Fibroblast of skin of back (primary cell): ENCODE measurements at places on chromosomes 6 and 20.

DNA sequence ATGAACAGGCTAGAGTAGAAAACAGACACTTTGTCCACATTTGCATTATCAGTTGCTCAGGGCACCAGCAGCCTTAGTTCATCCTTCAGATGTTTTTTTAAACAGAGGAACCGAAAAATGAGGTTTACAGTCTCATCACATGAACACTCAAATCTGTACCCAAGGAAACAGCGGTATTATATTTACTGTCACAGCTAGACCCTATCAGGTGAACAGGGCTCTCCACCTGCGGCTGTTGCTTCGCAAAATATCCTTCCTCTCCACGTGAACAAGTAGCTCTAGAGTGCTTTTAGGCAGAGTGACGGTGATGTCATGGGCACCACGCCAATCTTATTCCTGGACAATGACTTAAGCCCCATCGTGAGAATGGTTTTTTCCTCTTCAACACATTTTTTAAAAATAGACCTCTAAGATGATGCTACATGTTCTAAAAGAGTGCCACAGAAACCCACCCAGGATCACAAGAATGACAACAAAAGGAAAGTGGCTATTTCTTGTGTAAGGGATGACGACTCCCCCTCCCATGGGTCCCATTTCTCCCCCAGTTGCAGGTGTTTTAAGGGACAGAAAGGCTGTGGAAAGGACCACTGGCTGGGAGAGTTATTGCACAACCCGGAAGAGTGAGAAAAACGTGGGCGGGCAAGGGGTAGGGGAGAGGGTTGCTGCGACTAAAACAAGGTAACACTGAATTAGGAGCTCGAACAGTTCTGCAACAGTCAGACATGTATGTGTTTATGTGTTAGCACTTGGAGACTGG, 77.7 kb downstream of the EFHC1 start:
- peak; percentile 42 for DNase-seq

GRCh38 chr6:257774-258173, 34.5 kb upstream of the DUSP22 start:
- no peak for DNase-seq

DNA sequence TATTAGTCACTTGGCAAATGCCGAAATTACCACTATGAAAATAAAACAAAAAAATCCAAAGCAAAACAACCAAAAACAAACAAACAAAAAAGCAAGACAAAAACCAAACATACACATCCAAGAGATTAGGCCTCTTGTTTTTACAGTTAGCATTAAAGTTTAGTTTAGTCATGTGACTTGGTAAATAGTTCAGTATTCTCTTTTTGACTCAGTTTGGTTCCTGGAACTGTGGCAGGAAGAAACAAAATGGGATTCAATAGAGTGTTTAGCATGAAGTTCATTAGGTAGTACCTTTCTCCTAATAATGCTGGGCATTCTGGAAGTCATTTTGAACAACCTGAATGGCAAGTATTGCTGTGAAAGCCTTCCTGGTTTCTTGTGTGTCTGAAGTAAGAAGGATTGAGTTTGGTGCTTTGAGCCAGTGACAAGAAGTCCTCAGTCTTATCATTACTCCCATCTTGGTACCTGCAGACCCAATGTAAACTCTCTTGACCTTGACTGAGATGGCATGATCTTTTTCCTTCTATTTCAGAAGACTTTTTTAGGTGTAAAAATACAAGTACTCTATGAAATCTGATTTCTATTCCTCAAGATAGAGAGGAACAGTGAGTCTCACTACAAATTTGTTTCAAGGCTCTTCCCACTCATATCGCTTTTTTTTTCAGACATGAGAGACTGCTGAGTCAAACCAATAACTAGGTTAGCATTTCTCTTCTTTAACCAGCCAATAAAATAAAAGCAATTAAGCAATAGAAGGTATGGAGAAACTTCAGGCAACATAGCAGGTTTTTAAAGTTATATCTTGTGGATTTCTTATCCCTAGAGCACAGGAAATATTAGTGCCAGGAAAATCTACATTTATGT, 223.6 kb upstream of the PREP start:
- DNase-seq = no peak

DNA sequence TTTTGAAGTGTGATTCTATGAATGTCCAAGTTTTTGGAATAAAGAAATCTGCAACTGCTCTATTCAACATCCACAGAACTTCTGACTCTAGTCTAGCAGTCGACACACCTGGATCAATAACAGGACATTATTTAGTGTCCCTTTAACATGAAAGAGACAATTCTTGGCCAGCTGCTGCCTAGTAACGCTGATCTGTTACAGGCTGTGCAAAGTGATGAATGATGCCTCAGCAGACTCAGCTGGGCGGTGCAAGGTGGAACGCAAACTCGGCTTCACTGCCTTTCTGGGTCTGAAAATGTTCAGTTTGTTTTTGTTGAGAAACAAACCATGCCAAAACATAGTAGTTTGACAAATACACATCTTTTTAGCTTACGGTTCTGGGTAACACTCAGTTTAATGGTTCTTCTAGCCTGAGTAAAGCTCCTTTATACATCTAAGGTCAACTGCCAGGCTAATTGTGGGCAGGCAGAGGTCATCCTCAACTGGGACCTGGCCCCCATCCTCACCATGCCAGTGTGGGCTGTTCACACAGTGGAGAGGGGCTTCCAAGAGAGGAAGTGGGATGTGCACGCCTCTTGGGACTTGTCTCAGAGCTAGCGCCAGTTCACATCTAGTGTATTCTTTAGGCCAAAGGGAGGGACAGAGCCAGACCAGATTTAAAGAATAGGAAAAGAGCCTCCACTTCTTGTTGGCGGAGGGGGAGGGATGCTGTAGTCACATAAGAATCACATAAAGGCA, 879.7 kb downstream of the QKI start:
- DNase-seq = no peak

- DNase-seq = peak; percentile 73
Observed at GRCh38 chr6:21885532-21886114, 292.1 kb downstream of the SOX4 start.

- DNase-seq = peak; percentile 33
Observed at GRCh38 chr6:111987295-111987694, 66.6 kb upstream of the CCN6 start.

GRCh38 chr6:57432919-57433684, 115.7 kb downstream of the PRIM2 start:
- peak; percentile 25 for DNase-seq

GRCh38 chr20:5491455-5491854, 174.7 kb upstream of the PROKR2 start:
- no peak for DNase-seq

GRCh38 chr6:88165844-88166492, at the start of gene CNR1:
CNR1 (minus strand) TSS chr6:88166347; CDS start chr6:88145274, 21,073 bp downstream.
- peak; percentile 32 for DNase-seq

DNA sequence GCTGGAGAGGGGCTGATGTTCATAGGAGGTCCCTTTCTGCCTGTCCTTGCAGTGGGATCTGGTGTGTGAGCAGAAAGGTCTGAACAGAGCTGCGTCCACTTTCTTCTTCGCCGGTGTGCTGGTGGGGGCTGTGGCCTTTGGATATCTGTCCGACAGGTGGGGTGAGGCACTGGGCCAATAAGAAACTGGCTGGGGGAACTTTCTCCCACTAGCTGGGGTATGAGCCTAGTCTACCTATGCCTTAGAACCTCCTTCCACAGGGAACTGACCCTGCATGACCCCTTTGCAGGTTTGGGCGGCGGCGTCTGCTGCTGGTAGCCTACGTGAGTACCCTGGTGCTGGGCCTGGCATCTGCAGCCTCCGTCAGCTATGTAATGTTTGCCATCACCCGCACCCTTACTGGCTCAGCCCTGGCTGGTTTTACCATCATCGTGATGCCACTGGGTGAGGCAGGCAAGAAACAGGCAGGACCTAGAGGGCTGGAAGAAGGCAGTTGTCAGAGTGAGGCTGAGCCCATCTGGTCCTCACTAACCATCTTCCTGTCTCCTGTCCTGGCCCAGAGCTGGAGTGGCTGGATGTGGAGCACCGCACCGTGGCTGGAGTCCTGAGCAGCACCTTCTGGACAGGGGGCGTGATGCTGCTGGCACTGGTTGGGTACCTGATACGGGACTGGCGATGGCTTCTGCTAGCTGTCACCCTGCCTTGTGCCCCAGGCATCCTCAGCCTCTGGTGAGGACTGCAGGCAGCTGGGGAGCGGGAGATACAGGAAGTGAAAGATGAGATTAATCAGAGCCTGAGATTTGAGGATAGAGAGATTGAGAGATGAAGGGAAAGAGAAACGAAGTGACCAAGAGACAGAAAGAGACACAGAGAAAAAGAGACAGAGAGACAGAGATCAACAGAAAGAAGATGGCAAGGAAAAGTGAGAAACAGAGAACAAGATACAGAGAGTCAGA, 1.6 kb downstream of the SLC22A7 start:
- DNase-seq = no peak

DNA sequence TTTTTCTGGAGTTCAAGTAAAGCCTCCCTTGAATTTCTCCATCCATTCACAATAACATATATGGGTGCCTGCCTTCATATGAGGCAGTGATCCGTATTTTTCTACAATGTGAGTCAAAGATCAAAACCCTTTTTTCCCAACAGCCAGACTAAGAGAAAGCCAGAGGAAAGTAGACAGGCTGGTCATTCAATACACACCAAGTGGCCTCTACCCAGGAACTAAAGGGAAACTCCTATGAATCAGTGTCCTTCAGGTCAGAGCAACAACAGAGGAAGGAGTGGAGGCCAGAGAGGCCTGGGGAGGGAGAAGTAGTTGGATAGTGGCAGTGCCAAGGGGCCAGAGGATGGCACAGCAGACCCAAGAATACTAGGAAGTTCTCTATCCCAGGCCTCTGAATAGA, 23.8 kb downstream of the SIM1 start:
- DNase-seq = no peak

- peak; percentile 99 for DNase-seq
Observed at GRCh38 chr20:47464380-47465101, 37.1 kb upstream of the NCOA3 start.

DNA sequence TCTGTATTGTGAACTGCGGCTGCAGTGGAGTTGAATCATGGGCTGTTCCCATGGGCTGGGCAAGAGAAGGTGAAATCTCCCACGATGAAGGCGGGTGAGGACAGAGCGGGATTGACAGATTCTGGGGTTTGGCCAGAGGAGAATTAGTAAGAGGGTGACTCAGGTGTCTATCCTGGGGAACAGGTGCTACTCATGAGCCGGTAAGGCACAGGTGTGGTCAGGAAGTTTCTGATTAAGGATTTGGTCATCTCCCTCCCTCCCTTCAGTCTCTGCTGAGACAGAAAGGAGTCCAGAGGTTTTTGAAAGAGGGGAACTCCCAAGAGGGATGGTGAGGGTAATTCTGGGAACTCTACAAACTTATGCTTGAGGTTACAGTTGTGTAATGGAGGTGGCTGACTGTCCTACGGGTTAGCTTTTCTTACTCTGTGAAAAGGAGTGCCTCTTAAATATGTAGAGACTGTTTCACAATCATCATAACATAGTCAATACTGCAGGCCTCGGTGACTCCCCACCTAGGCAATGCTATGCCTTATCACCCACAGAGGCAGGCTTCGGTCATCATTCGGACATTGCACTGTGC, 31.5 kb downstream of the SERPINB1 start:
- DNase-seq = no peak

DNA sequence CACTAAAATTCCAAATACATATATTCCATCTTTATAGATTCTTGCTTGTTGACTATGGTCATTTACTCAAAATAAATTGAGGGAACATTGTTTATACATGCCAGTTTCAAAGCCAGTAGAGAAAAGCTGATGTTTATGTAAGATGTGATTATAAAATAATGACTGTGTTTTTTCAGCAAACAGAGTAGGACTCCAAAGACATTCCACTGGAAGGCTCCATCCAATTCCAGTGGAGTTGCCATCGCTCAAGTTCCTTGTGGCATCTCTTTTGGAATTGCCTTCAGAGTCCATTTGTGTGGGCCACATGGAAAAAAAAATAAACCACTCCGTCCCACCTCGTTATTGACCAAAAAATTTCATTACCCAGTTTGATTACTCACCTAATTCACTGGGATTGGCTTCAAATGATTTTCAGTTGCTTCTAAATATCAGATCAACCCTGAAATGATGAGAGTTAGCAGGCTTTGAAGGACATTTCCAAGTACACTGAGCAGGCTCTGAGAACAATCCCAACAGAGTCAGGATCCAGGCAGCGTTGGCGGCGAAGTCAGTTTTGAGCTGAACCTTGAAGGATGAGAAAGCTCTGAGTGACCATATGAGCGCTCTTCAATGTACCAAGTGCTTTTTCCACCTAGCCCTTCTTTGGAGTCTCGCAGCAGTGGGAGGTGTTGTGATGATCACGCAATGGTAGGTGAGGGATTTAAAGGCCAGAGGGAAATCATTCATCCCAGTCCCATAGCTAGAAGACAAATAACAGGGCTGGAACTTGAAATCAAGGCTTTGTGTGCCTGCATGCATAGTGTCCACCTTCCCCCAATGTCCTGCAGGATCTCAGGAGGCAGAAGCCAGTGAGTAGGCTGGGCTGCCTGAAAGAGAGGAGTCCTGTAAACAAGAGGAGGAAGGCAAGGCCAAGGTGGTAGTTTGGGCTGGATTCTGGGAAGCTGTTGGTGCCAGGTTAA, 281.7 kb downstream of the CDC5L start:
- DNase-seq = no peak

DNA sequence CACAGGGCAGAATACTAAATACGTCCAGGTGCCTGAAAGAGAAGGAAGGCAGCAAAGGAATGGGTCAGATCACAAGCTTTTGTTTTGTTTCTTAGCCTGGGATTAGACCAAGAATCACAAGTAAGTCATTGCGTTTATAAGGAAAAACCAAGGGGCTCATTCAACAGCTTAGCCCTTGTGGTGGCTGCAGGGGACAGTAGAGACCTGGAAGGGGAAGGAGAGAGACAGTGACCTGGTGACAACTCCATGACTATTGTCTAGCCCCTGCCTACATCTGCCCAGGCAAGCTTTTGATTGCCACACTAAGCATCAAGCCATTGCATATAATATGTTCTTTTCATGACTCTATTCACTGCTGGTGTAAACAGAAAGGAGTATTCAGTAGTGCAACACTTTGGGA, 30.2 kb upstream of the TBC1D7 start:
- no peak for DNase-seq

GRCh38 chr20:47487175-47487917, 14.3 kb upstream of the NCOA3 start:
- no peak for DNase-seq

GRCh38 chr6:163014736-163015135, 287.0 kb downstream of the PACRG start:
- peak; percentile 60 for DNase-seq

GRCh38 chr6:116542426-116542825, 3.1 kb downstream of the TRAPPC3L start:
- no peak for DNase-seq

DNA sequence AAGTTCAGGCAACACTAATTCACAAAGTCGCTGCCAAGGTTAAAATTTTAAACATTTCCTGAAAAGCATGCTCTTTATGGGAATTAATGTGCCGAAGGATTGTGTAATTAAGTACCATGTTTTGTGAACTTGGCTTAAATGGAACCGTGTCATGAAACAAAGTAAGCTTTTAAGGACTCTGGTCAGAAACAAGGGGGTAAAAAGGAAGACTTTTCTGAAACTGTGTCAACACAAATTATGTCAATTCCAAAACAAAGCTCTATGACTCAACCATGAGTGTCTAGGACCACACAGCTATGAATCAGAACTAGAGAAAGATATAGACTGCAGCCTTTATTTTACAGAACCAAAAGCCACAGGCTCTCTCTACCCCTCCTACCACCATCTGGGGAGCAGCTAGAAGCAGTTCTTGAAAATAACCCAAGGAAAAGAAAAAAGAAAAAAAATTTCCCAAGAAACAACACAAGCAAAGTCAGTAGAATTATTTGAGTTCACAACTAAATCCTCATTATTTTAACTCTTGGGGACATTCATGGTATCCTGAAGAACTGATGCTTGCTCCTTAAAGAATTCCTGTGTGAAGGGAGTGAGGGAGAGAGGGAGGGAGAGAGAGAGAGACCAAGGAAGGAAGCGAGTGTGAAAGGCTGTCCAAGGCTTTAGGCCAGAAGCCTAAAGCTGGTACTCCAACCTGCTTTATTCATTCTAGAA, 81.9 kb downstream of the ZMYND8 start:
- DNase-seq = peak; percentile 97
